Heart right ventricle (tissue), 16 donors: ENCODE measurements at places on chromosomes 7 and 10. TPM values are rescaled to one million over a fixed set of nuclear protein-coding genes. Genes with fewer than 3 reads are reported as not detected.

- H3K27me3 ChIP-seq: peaks cover 7% of the 10 kb centered on the region
- no peaks in the 10 kb centered on the region for H3K36me3 ChIP-seq
- no peaks in the 10 kb centered on the region for H3K4me1 ChIP-seq
These were observed 105.1 kb downstream of the C10orf90 start for GRCh38 chr10:126565441-126565840.

DNA sequence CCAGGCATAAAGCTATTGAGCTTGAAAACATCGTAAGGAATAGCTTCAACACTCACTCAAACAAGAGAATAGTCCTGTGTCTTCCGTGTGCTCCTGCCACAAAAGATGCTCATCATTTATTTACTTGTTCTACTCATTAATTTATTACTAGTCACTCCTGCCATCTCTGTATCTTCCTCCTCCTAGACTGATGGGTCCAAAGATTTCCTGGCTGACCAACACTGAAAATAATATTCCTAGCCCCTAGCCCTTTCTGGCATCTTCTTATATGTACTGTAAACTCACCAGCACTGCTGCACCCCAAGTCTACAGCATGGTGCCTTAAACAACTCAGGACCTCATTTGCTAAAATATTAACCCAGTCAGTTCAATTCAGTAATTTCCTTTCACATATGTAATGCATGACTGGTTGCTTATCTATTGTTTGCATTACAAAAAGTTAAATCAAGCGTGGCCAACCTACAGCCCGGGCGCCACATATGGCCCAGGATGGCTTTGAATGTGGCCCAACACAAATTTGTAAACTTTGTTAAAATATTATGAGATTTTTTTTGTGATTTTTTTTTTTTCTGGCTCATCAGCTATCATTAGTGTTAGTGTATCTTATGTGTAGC is 86.7 kb upstream of the GSDME start:
- no peak for DNase-seq
- no peaks in the 10 kb centered on the region for H3K4me1 ChIP-seq
- H3K36me3 ChIP-seq: peaks cover 5% of the 10 kb centered on the region

DNA sequence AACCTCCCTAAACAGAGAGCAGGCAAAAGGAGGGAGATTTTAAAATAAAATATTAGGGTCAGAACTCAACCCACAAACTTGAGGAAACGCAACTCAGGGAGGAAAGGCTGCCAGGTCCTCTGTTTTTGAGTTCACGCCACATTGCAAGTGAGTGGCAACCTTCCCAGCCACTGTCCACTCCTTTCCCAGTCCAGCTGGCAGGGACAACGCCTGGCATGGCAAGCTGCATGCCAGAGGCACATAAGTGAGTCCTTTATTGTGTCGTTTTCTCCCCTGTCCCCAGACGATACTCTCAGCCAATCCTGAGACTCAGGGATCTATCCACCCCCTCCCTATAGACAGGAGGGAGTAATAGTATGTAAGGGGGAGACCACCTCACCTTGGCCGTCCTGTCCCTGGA is 22.4 kb downstream of the FBXW4 start:
- peaks cover 15% of the 10 kb centered on the region for H3K4me1 ChIP-seq
- H3K36me3 ChIP-seq: no peaks in the 10 kb centered on the region
- no peak overlapping the region for H3K4me3 ChIP-seq
- no peak overlapping the region for H3K27ac ChIP-seq

GRCh38 chr10:3665316-3665908 is 119.6 kb downstream of the KLF6 start:
- no peak overlapping the region for H3K4me3 ChIP-seq
- no peak for DNase-seq
- no peaks in the 10 kb centered on the region for H3K4me1 ChIP-seq
- no peak overlapping the region for H3K27ac ChIP-seq
- H3K36me3 ChIP-seq: no peaks in the 10 kb centered on the region

The ALOX5 gene
- total RNA-seq: 4.6 TPM

DNA sequence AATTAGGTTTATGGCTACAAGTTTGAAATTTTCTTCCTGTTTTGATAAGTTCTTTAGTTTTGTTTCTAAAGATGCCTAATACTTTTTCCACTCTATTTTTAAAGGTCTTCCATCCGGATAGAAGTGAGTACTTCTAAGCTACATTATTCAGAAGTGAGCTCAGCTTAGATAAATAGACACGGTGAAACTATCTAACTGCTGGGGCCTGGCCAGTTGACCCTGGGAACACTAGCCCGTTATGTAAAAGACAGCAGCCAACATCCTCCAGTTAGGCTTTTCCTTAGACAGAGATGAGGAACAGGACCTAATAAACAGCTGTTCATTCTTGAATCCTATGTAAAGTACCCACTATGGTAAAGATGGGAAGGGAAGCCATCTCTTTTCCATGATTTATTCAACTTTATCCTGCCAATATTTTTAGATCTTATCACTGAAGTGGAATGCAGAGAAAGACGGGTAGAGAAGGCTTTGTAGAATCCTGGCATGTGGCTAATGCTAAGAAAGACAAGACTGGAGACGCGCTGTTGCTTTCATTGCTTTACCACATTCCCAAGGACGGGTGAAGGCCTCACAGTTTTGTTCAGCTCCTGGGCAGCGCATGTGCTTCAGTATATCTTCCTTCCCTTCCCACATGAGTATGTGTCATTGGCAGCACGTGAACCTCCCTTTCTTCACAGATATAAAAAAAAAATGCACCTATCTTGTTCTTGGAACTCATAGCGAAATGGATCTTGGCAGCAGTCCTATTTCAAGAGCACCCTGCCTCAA is 340.0 kb upstream of the MEOX2 start:
- H3K4me1 ChIP-seq: peaks cover 16% of the 10 kb centered on the region
- no peaks in the 10 kb centered on the region for H3K27me3 ChIP-seq
- DNase-seq: peak; percentile 42
- peak overlapping the region; percentile 72 for H3K27ac ChIP-seq
- H3K4me3 ChIP-seq: no peak overlapping the region

The RP9 gene
- total RNA-seq: 12.9 TPM

The VTI1A gene
- 20.5 TPM for total RNA-seq

The OR2A5 gene
- total RNA-seq: not detected
